ENCODE measurements at places on chromosomes 11 and 22.

- DNase-seq, result no peak
Observed at GRCh38 chr11:134932761-134933160, 520.7 kb upstream of the B3GAT1 start.

DNA sequence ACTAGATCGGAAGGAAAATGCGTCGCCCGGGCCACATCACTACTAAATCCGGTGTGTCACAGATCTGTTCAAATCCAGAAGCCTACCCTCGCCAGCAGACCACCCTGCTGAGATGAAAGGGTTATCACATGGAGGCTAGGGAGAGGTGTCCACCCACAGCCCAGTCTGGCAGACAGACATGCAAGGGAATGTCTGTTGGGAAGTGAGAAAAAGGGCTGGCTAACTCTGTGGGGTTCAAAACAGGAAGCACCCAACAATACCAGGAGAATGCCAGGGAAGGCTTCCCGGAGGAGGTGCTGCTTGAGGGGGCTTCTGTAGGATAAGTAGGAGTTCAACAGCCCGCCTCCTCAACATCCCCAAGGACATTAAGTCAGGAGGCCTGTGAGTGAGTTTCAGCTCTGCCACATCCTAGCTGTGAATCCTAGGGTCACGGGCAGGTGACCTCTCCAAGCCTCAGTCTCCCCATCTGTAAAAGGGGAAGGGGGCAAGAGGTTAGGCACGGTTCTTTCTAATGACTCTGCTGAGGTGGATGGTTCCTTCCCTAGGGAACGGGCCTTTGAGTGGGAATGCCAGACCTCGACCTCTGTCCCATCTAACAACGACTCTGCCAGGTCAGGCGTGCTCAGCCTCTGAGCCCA is 1.1 kb downstream of the TPST2 start:
- no peak for DNase-seq

DNA sequence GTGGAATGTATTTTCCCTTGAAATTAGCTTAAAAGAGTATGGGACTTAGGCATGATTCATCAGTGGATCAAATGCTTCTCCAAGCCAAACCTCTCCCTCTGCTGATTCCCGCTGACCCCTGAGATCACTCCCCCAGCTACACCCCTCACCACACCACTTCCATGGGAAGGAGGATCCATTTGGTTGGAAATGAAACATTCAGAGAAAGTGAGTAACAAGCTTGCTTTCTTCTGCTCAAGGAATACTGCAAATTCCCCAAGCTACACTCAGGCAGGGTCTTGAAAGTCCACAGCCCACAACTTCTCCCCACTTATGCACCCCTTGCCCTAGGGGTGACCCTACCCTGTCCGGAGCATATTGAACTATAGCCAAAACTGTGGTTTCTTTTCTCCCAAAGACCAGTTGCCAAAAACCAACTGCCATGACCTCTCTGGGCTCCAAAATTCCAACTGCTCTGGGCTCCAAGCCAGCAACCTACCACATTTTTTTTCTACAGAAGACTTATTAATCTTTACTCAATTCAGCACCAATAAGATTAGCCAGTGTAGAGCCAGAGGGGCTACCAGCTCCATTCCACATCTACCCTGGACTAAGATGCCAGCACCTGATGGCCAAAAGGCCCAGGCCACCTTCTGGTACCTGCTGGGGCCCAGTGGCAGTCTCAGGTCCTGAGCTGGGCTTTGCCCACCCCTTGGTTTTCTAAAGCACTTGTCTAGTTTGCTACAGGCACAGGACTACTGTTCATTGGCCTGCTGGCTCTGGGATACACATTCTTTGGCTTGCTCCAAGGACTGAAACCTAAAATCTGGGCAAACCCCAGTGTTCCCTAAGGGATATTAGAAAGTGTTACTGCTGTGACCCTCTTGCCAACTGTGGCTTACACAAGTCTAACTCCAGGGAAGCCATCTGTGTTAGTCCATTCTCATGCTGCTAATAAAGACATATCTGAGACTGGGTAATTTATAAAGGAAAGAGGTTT is 101.1 kb downstream of the MICAL3 start:
- DNase-seq, result no peak

DNA sequence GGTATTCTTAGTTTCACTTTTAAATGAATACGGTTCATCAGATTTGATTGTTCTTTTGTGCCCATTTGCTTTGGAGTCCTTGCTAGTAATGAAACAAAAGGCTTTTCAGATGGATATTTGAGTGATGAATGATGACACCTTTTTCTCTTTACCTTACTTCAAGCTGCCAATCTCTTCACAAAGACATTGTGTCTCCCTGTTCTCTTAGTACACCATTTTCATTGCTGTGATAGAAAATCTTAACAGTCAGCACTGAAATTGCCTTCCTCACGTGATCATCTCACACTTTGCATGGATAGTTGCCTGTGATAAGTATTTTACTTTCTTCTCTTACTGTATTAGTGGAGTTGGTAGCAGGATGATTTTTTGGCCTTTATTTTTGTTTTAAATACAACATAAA is 396.6 kb downstream of the NELL1 start:
- no peak for DNase-seq

- DNase-seq, result no peak
Observed at GRCh38 chr22:38271927-38272372, 860 bp downstream of the TMEM184B start.

- no peak for DNase-seq
Observed at GRCh38 chr11:103035791-103036434, 56.0 kb downstream of the DCUN1D5 start.

DNA sequence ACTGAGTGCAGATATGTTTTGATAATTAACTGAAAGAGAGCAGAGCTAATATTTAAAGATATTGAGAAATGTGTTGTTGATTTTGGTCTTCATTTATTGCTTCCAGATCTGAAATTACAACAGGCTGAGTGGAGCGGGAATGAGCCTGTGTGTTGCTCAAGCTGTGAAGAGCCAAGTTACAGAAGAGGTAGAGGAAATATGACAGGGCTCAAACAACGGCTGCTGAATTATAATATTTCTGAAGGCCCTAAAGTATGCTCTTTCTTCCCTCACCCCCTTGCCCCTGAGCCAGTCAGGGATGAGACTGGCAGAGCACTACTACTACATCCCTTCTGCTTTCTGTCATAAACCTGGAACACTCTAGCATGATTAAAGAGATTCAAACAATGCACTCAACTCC is 115.6 kb downstream of the FANCF start:
- no peak for DNase-seq
